ENCODE measurements at places on chromosomes 5 and 9. TPM values are rescaled to one million over a fixed set of nuclear protein-coding genes. Genes with fewer than 3 reads are reported as not detected.
A peak's percentile ranks its signal among the peaks of the same experiment; 100 is the strongest.

LECT2 gene
- not detected for polyA plus RNA-seq

- H3K4me3 ChIP-seq, result peak overlapping the region; percentile 30
- no peaks in the 10 kb centered on the region for H3K36me3 ChIP-seq
- no peak for DNase-seq
- H3K27ac ChIP-seq, result no peak overlapping the region
Measured at GRCh38 chr5:133824661-133825254, 143.7 kb downstream of the C5orf15 start.

GRCh38 chr9:95793924-95794828, 81.3 kb upstream of the ERCC6L2 start:
- H3K27ac ChIP-seq, result no peak overlapping the region
- H3K4me1 ChIP-seq, result peaks cover 7% of the 10 kb centered on the region
- no peak overlapping the region for H3K4me3 ChIP-seq
- H3K36me3 ChIP-seq, result peaks cover 2% of the 10 kb centered on the region
- peaks cover 9% of the 10 kb centered on the region for H3K27me3 ChIP-seq

- DNase-seq, result no peak
- H3K4me1 ChIP-seq, result no peaks in the 10 kb centered on the region
- H3K4me3 ChIP-seq, result no peak overlapping the region
- H3K36me3 ChIP-seq, result peaks cover 4% of the 10 kb centered on the region
Measured at GRCh38 chr5:112192866-112193265, 226.2 kb downstream of the EPB41L4A start.
